COR-L47 (cell line): ENCODE measurements at places on chromosomes 5 and 9.

- peak; percentile 77 for DNase-seq
Observed at GRCh38 chr5:143108498-143109128, 294.9 kb downstream of the NR3C1 start.

- no peak for DNase-seq
Observed at GRCh38 chr9:19397845-19398244, 11.0 kb upstream of the ACER2 start.

DNA sequence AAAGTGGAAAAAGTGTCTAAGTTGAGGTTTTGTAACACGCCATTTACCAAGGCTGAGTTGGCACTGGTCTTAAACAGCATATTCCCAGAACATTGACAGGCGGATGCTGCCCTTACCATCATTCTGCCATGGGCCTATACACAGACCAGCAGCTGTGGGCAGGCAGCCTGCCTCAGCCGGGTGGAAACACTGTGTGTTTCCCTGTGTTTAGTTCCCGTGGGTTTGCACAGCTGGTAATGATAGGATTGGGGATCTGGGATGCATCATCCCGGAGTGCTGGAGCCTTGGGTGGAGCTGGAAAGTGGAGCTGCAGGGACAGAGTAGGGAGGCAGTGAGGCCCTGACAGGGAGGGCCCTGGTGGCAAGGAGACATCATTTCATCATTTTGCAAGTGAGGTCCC lies 5.5 kb upstream of the FGD3 start:
- no peak for DNase-seq

- DNase-seq: no peak
Observed at GRCh38 chr5:116479776-116480675, 94.6 kb downstream of the SEMA6A start.

DNA sequence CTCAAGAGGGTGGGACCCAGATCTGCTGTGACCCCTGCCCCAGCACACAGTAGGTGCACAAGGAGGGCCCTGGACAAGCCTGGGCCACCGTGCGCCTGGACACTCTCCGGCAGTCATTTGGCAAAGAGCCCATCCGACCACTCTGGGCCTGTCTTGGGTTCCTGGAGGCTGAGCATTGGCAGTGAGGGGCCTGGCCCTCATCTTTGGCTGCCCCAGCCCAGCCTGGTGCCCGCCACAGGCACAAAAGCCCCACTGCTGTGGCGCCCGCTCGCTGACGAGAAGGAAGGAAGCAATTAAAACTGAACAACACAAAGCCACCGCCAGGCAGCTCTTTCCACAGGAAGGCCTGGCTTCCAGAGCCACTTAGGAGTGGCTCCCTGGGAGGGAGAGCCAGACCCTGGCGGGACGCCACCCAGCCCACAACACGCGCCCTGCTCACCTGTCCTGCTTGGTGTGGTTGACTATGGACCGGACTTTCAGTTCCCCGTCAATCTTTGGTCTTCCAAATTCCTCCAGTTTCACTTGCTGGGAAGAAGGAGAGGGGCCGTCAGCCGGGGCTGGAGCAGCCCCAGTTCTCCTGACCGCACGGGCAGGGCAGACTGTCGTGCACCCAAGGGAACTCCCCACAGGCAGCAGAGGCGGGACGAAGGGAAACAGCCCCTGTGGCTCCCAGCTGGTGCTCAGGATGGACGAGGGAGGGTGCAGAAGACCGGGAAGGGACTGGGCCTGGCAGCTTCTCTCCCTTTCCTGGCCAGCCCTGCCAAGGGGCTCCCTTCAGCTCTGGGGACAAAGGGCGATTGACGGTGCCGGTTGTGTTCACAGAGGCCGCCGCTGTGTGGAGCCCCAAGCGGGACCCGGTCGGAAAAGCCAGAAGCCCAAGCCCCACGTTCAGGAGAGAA lies 50.9 kb upstream of the SARDH start:
- peak; percentile 15 for DNase-seq

DNA sequence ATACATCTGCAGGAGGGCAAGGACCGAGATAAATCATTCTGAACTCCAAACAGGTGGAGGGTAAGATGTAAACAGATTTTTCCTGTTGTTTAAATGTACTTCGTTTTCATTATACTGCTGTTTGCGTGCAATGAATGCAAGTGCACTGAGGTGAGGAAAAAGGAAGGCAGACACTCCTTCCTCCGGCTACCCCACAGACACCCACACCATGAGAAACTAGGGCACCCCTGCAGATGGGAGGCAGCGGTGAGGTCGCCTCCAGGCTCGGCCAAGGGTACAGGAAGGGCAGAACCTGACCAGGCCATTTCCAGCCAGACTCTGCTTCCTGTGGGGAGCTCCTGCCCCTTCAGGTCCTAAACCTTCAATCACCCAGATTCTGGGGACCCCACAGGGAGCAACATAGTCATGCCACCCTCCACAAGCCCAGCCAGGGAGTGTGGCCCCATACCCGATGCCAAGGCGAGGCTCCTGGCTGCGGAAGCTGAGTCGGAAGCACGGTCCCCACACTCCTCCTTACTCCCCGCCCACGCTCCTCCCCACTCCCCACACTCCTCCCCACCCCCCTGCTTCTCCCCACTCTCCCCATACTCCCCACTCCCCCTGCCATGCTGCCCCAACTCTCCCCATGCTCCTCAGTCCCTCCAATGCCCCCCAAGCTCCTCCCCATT lies 37.1 kb downstream of the VAV2 start:
- no peak for DNase-seq

DNA sequence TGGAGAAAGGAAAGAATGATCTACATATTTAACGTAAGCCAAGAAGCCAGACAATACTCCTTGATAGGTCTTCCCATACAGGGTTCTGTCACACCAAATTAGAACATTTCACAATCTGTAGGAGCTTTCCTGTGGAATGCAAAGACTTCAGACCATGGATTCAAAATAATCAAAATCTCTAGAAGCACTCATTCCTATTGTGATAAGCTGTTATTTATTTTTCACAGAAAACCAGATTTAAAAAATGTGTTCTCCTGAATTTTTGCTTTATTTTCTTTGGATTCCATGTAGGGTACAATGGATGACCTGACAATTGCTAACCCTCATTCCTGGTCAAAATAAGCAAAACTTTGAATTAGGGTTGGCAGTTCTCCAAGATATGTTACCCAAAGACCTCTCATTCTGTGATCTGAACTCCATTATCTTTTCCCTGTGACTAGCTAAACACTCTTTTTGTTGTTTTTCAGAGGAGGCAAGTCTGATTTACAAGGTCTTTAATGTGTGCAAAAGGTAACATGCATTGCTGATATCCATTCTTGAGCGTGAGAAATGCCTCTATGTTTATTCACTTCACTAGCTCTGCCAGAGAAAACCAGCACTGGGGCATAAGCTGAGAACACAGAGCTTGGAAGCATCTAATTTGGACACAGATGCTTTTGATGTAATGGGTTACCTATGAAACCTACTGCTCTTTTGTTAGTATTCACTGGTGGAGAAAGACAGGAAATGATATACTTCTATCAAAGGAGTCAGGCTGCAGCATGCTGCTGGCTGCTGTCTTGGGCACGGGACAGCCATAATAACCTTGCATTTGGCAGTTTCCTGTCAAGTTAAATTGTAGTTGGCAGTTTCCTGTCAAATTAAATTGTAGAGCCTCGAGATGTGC lies 31.4 kb downstream of the ACTBL2 start:
- peak; percentile 74 for DNase-seq

GRCh38 chr9:93244101-93244500 lies 60.2 kb downstream of the WNK2 start:
- DNase-seq: no peak

GRCh38 chr5:157486221-157486681 lies 26.2 kb downstream of the NIPAL4 start:
- DNase-seq: no peak

- DNase-seq: no peak
Observed at GRCh38 chr5:151601391-151601790, 10.3 kb upstream of the FAT2 start.

DNA sequence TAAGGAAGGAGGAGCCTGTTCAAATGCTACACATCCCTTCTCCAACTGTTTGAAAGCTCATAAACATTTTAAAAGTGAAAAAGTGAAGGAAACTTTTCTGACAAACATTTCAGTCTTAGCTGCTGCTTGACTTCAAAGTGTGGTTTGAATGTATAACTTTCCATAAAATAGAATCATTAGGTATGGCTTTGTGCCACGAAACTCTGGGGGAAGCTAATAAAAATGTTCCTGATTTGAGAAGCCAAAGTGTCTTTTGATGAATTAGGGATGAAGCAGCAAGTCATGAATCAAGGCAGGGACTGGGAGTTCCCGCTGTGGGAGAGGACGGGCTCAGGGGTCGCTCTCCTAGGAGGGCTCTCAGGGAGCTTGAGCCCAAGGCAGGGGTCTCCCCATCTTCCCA lies 15.3 kb downstream of the MVB12B start:
- DNase-seq: no peak

- DNase-seq: no peak
Observed at GRCh38 chr5:144774197-144774596, 603.5 kb downstream of the KCTD16 start.

DNA sequence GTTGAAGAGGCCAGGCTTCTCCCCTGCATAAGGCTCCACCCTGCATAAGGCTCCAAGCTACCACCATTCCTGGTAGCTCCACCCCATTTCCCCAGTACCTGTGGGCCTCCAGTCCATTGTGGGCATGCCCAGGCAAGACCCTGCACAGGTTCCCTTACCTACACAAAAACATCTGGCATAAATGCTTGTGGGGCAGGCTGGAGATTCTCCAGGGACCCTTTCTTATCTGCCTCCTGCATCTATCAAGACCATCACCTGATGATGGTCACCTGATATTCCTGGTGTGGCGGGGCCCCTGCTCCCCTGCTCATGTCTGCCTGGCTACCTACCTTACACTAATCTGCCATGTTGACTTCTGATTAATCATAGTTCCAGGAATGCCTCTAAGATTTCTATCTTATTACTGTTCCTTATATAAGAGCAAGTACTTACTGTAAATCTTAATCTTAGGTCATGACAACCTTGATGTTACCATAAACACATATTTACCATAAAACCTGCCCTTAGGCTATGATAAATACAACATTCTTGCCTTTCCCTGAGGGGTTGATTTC lies 41.0 kb downstream of the FGD3 start:
- no peak for DNase-seq

DNA sequence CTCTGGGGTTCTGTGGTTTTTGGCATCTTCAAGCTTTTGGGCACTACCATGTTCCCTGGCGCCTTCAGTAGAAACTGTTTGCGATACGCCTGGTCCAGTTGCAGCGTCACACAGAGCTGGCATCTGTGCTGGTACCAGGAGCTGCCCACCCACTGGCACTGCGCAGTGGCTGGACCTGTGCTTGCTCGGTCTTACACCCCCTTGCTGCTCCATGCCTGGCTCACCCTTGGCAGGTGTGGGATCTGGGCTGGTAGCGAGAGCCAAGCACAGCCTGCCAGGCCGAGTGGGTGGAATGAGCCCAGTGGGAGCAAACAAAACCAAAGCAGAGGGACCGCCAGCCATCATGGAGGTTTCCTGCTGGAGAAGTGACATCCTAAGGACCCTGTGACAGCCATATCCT lies 170.2 kb upstream of the IRX2 start:
- DNase-seq: no peak

DNA sequence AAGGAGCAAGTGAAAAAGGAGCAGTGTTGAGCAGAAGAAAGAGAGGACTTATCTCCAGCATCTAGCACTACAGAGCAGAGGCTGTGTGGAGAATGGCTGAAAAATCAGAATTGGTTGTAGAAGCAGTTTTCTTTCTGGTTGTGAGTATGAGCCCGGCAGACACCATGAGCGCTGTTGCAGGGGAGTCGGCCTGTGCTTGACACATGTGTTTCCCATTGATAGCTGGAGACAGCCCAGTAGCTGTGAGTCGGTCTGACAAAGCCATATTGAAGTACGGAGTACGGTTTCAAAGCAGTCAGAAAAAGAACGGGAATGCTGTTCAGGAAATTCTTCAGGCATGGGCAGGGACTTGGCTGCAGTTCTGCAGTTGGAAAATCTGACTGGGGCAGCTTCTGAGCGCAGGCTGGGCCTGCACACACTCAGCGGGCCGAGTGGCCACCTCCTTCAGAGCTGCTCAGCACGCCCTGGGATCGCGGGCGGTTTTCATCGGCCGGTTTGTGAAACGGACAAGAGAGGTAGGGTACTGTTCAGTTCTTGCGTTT lies at the start of gene SGCD:
Gene SGCD (plus strand): TSS at position 447 of the 542 bp plus-strand sequence.
- DNase-seq: no peak
